ENCODE measurements at places on chromosomes 16 and 17.

GRCh38 chr17:77847221-77848085 lies 111.0 kb upstream of the TNRC6C start:
- DNase-seq: no peak

- no peak for DNase-seq
Observed at GRCh38 chr16:71217506-71217905, 13.0 kb downstream of the HYDIN start.

- DNase-seq: no peak
Observed at GRCh38 chr16:8853611-8854010, 15.2 kb downstream of the CARHSP1 start.

GRCh38 chr17:65857718-65858117 lies 296.3 kb upstream of the AXIN2 start:
- no peak for DNase-seq

- peak; percentile 79 for DNase-seq
Observed at GRCh38 chr17:7833795-7834541, at the start of gene KDM6B. Gene KDM6B (plus strand): TSS chr17:7834217. CDS start chr17:7845555, 11,338 bp downstream.

DNA sequence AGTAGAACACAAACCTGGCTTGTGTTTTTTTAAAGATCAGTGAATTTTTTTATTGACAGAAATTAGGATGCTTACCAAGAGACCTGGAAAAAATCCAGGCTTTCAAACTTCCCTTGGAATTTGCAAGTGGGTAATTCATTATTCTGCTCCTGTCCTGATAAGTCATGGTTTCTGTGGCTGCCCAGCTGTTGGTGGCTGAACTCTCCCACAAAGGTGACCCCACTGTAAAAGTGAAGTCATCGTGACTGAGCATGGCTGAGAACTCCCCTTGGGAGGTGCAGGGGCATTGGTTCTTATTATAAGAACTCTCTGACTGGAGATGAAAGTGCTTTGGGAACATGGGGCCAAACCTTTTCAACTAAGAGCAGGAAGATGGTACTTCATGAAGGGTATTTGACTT lies 46.6 kb upstream of the TANC2 start:
- DNase-seq: no peak

- no peak for DNase-seq
Observed at GRCh38 chr17:77454242-77455095, 313.7 kb downstream of the SEC14L1 start.

DNA sequence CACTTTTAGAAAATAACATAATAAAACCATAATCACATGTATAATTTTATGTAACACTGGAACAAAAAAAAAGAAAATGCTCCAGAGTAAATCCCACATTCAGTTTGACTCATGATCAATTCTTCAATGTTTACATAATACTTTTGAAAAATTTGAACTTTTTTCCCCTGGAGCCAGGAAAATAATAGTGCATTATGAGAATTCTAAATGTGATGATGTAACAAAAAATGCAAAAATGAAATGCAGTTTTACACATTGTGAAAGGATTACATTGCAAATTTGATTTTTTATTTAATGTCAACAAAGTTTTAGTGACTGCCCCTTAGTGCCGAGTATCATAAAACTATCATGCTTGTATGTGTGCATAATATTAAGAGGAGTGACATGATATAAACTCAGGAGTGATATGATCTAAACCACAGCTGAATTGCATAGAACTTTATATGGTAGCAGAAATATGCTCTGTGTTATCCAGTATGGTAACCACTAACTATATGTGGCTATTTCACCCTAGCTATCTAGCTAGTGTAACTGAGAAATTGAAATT lies 238.2 kb downstream of the CDH8 start:
- no peak for DNase-seq

- no peak for DNase-seq
Observed at GRCh38 chr17:43003542-43004172, 2.9 kb upstream of the IFI35 start.

GRCh38 chr17:74097450-74098135 lies 105.9 kb upstream of the RPL38 start:
- no peak for DNase-seq

- DNase-seq: no peak
Observed at GRCh38 chr17:68849673-68850610, 105.2 kb downstream of the ABCA8 start.

DNA sequence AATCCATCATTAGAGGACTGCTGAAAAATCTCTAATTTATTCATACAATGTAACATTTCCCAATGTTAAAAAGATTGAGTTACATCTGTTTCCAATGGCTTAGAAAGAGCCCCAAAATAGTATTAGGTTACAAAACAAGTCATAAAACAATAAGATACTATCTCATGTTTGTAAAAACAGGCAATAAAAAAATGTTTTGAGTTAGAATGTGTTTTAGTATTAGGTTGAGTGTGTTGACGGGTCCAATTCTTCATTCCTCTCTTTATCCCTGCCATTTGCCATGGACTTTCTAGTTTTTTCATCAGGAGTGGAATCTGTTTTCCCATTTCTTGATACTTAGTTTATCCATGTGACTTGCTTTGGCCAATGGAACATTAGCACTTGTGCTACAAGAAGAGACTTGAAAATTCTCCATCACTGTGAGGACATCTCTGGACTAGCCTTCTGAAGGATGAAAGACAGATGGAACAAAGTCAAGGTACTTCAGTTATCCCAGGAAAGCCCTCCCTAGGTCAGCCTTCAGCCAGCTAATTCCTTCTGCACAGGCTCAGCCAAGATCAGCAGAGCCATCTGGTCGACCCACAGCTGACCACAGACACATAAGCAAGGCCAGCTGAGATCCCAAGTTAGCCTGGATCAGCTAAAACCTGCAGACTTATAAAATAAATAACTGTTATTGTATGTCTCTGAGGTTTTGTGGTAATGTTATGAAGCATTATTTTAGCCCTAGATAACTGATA lies 83.3 kb downstream of the HS3ST3A1 start:
- DNase-seq: no peak

GRCh38 chr17:59062509-59062908 lies 44.2 kb downstream of the TRIM37 start:
- no peak for DNase-seq

DNA sequence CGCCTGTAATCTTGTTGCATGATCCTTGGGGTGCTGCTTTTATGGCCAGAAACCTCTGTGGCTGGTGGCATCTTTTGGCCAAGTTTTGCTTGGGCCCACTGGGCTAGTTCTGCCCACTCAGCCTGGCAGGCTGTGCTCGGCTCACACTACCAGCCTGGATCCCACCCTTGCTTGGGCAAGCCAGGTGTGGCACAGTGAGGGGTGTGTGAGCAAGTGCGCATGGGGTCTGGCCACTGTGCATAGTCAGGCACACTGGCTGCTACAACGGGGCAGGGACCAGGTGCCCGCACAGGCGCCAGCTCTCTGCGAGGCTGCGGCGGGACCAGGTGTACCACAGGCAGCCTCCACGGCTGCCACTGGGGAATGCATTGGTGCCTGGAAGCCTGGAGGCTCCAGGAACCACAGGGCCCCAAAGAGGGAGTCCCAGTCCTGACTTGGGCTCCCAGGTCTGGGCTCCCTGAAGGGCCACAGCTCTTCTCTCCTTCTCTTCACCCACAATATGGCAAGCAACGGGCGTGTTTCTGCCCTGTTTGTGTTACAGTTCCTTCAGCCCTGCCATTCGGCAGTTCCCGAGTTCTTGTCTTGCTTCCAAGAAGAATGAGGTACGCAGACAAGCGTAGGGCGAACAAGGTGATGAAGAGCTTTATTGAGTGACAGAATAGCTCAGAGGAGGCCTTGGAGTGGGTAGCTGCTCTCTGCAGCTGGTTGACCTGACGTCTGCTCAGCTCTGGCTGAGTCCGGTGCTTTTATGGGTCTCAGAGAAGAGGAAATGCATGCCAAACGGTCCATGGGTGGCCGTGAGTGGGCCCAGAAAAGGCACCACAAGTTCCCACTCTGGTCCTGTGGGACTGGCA lies 26.7 kb upstream of the PRM1 start:
- DNase-seq: no peak

GRCh38 chr17:31060791-31061550 lies 33.8 kb upstream of the NF1 start:
- DNase-seq: no peak

DNA sequence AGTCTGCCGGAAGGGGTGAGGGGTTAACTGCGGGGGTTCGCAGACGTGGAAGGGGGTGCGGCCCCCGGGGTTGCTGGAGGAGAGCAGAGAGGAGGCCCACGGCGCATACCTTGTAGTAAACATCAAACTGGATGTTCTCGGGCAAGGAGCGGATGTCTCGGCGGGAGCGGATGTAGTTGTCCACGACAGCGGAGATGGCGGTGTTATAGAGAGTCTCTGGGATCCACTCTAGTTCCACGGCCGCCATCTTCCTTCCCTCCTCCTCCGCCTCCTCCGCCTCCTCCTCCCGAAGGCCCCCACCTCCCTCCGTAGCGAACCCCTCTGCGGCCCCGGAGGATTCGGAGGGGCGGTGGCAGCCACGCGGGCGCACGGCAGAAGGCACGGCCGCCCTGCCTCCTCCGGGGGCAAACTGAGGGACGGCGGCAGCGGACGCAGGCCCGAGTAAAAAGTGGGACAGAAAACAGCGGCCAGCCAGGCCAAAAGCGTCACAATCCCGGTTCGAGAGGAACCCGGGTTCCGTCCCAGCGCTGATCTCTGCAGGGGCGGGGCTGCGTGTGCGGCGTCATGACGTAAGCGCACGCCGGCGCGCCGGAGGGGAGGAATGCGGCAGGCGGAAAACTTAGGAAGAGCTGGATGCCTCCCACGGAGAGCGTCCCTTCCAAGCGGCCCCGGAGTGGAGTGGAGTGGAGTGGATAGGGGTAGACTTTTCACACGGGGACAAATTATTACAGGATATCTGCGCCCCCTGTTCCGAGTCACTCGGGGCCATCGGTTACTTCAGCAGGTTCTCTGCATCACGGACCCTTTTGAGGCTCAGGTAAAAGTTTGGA lies at the start of gene APPBP2:
TSS of gene APPBP2 (minus strand) at position 558 of the 830 bp plus-strand sequence. CDS start at position 247, 311 bp downstream.
- peak; percentile 71 for DNase-seq

DNA sequence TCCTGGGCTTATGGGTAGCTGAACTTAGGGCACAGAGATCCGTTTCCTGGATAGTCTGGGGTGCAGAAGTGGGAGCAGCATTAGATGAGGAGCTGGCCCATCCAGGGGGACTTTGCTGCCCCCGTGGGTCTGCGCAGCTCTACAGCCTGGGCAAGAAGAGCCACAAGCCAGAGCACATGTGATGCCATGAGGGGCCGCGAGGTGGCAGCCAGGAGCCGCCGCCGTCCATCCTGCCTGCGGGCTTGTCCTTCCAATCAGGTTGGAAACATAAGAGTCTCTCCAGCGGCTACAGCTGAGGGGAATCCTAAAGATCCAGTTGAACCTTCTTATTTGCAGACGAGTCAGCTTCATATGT lies 21.9 kb downstream of the C1QTNF1 start:
- DNase-seq: peak; percentile 66

DNA sequence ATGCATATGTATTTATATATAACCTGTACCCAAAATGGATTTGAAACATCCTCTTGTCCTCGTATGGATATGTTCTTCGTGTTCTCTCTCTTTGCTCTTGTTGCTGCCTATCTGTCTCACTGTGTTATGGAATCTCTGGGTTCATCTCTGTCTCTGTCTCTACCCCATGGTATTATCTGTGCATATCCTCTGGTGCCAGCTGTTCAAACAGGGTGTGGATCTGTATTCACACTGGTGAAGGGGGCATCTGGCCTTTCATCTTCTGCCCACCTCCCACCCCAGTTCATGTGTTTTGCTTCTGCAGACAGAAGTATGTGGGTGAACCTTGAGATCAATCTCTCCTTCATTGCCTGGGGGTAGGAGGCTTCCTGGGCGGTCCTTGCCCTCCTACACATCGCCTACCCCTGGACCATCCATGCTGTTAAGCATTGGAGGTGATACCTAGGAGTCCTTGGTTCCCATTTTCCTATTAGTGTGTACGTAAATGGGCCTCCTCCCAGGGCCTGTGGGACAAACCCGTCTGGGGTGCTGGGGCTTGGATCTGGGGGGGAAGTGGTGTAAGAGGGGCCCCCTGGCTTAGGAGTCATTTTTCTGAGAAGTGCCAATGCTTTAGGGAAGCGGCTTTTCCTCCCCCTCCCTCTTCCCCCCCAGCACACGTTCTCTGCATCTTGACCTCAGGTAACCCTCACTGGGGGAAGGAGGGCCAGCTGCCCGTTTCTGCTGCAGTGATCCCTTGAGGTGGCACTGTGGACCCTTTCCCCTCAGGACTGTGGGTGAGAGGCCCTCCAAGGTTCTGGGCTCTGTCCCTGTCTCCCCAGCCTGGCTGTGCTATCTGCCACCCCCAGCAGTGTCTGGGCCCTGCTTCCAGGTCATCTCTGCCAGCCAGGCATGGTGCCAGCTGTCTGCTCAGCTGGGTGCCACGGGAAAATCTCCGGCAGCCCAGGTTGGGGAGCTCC lies 21.1 kb downstream of the RARA start:
- DNase-seq: no peak

- DNase-seq: no peak
Observed at GRCh38 chr16:89921131-89921701, 1.9 kb upstream of the TUBB3 start.

DNA sequence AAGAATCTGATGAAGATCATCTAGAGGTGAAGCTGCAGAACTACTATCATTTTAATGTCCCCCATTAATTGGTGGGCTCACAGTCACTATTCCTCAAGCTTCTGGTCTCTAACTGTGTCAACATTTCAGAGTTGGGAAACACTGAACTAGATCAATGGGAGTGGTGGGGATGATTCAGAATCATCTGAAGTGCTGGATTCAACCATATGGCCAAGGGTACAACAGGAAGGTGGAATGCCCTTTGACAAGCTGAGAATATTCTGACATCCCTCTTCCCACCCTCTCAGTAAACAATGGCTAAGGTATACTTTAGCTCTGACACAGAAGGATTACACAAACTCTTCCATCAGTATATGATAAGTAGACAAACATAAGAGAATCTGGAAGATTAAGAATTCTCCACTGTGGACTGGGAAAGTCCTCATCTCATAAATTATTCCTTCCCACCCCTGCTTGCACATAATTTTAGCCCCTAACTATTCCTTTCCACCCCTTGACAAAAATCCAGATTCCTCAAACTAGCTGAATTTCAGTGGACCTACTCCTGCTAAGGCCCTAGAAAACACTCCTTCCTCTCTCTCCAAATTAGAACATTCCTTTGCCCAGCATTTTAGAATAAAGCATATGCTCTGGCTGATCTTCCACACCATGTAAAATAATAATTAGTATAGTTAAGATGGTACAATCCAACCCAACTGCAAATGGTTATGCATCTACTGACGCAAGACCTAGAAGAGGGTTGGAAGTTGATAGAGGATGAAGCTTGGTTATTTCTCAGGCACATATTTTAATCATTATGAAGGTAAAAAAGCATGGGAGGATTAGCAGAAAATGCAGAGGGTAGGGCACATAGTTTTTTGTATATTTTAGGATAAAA lies 16.3 kb upstream of the RFFL start:
- no peak for DNase-seq

DNA sequence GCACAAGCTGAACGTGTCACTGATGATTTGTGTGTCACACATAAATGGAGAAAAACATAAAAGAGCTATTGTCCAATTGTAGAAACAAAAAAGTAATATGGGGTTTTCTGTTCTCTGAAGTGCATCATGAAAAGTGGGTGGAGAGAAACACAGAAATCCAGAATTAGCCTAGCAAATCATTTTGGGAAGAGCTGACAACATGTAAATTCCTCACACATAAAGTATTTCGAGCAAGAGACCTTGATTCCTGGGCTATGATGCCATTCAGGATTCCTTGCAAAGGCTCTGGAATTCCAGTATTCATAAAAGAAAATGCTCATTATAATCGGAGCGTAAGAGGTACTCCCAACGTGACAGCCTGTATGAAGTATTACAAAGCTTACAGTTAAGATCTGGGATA lies 1.1 kb downstream of the DCUN1D3 start:
- DNase-seq: no peak

Measured in kidney capillary endothelial cell (primary cell).